ENCODE measurements at places on chromosomes 7 and 10. TPM values are rescaled to one million over a fixed set of nuclear protein-coding genes. Genes with fewer than 3 reads are reported as not detected.

ASIC3 gene
- 2.2 TPM for total RNA-seq

GPR146 gene
- 14.9 TPM for total RNA-seq

GPR37 gene
- total RNA-seq: 1.2 TPM

PTPN20 gene
- total RNA-seq: 11.1 TPM

INTS1 gene
- total RNA-seq: 18.5 TPM

PRF1 gene
- 7.5 TPM for total RNA-seq

ASAH2 gene
- 1.9 TPM for total RNA-seq

ZNF33B gene
- 29.9 TPM for total RNA-seq

PKD2L1 gene
- total RNA-seq: not detected

CRPPA gene
- 12.3 TPM for total RNA-seq

MKI67 gene
- total RNA-seq: 10.6 TPM

EXOC6 gene
- total RNA-seq: 43.8 TPM

DLX5 gene
- not detected for total RNA-seq

GATA3 gene
- total RNA-seq: 1.9 TPM

PNLIPRP2 gene
- total RNA-seq: not detected

NUDT13 gene
- 8.4 TPM for total RNA-seq

AS3MT gene
- 4.8 TPM for total RNA-seq

PROSER2 gene
- total RNA-seq: 4.1 TPM

DNA sequence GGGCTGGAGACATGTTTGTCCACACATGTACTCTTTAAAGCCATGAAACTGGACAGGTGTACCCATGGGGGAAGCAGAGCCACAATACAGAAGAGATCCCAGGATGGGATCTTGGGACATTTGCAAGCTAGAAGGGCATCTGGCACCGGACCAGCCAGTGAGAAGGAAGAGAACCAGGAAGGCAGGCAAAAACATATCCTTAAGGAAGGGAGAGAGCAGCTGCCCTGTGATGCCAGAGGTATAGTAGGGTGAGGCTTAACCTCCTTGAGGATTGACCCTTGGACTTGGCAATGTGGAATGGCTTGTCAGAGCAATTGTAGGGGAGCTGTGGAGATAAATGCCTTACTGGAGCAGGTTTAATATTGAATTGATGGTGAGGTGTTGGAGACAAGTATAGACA, 17.9 kb upstream of the SUV39H2 start:
- no peak for DNase-seq

- DNase-seq: no peak
These were observed 141.7 kb downstream of the SH3PXD2A start for GRCh38 chr10:103713676-103714075.

DNA sequence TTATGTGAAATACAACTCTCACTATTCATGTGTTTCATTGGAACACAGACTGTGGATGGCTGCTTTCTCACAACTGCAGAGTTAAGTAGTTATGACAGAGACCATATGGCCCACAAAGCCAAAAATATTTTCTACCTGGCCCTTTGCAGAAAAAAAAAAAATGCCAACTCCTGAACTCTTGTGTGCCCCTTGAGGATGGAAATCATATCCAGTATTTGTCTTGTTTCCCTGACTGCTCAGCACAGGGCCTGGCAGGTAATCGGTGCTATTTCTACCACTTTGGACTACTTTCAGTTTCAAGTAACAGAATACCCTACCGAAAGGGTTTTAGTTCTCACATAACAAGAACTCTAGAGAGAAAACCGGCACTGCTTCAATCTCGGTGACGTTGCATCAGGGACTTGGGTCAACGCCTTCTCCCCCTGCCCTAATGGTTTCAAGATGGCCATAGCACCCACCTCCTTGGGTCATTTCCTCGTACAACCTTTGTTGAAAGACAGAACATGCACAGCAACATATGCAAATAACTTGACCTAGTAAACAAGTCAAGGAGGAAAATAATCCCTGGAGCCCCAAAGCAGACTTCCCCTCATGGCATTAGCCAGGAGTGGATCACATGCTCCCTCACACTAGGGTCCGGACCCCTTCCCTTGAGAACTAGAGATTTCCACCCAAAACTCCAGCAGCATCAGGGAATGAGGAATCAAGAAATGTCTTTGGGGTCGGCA, 11.8 kb upstream of the GPNMB start:
- DNase-seq: no peak

DNA sequence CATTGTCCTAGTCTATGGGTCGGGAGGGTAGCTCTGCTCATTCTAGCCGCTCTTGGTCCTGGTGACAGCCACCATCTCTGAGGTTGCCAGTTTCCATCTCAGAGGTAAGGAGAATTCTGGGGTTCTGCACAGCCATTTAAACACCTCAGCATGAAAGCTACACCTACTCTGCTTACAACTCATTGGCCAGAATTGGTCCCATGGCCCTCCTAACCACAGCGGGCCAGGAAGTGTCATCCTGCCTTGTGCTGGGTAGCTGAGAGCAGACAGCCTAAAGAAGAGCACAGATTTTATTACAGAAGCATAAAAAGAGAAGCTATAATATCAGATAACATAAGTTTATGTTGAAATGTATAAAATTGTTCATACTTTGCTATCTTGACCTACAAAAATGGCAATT, 152.7 kb downstream of the HECW1 start:
- no peak for DNase-seq

DNA sequence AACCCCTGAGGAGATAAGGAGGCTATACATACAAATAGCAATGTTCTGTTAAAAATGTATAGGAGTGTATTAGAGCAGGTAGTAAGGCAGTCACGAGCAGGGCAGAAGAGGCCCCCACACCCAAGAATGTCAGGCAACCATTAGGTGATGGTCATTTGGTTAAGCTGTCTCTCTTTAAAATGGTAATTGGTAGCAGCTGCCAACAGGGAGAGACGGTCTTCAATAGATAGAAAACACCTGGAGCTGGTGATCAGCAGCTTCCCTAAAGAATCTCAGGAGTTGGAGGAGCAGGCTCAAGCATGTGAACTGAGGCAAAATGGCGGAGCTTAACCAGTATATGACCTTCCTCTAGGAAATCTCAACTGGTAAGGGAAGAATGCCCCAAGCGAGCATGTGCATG, 26.4 kb upstream of the HTR5A start:
- no peak for DNase-seq

- no peak for DNase-seq
These were observed 68.0 kb upstream of the ZNF438 start for GRCh38 chr10:31099664-31100063.

- no peak for DNase-seq
These were observed 346.7 kb downstream of the NRG3 start for GRCh38 chr10:82221601-82222149.

DNA sequence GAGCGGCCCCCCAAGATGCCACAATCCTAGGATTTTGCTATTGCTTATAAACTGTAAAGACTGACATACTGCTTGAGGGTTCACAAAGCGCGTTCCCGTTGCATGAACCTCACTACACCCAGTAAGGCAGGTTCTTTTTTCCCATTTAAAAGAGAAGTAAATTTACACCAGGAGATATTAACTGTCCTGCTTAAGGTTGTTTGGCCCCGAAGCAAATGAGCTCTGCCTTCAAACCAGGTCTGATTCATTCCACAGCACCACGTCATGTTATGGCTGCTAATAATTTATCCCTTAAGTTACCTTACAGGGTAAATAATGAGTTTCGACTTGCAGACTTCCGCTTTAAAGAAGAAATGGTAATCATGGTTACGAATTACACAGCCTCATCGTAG, 559 bp upstream of the FKBP14 start:
- DNase-seq: no peak

DNA sequence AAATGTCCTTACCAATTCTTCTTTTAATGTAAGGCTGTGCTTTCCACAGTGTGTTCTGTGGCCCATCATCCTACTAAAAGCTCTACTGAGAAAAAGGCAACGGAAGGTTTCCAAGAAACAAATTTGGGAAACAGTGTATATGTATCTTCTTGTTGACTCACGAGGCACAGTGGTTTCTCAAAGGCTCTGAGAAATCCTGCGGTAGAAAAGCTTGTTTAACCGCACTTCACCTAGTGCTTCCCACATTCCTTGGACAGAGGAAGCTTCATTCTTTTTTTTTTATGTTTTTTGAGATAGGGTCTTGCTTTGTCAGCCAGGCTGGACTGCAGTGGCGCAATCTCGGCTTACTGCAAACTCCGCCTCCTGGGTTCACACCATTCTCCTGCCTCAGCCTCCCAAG, 84.5 kb downstream of the TACC2 start:
- DNase-seq: no peak

- no peak for DNase-seq
These were observed 34.6 kb upstream of the PDK4 start for GRCh38 chr7:95630702-95631458.

GRCh38 chr10:3769556-3769955, 15.5 kb downstream of the KLF6 start:
- no peak for DNase-seq

- DNase-seq: no peak
These were observed 32.3 kb upstream of the BHLHA15 start for GRCh38 chr7:98178762-98179490.

GRCh38 chr7:131302876-131303707, 24.6 kb upstream of the MKLN1 start:
- DNase-seq: no peak

GRCh38 chr7:26658389-26659084, 205.9 kb downstream of the SKAP2 start:
- DNase-seq: no peak

- DNase-seq: no peak
These were observed 93.2 kb upstream of the ZNF438 start for GRCh38 chr10:31124852-31125251.

- no peak for DNase-seq
These were observed 31.1 kb downstream of the TBATA start for GRCh38 chr10:70753841-70754621.

DNA sequence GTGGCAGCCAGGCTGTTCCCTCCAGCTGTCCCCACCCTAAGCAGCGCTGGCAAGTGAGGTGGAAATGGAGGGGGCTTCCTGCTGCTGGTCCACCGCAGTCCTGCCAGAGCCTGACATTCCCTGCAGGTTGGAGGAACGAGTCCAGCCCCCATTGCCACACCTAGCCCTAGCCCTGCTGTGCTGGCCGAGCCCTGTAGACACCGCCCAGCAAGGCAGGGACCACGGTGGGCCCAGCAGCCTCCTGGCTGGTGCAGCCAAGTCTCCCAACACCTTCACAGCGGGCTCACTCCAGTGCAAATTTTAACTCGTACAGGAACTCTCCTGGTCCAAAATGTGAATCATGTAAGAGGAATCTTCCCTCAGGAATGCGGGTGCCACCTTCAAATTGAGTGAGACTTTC, 116.3 kb downstream of the PAXIP1 start:
- no peak for DNase-seq

DNA sequence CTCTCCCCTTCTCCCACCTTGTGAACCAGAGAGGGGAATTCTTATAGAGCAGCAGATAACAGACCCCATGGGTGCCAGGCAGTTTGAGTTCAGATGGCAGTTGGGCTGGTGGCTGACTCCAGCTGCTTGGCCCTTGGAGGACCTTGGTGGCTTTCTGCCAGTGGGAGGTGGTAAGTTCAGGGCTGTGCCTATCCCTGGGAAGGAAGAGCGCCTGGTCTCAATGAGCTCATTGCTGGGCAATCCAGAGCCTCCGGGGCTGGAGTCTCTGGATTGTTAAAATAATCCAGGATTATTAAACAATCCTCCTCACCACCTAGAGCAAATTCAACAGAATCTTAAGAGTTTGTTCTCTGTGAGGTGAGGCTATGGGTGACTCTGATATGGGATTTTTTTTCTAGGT, 105.2 kb downstream of the FANK1 start:
- DNase-seq: peak; percentile 25

DNA sequence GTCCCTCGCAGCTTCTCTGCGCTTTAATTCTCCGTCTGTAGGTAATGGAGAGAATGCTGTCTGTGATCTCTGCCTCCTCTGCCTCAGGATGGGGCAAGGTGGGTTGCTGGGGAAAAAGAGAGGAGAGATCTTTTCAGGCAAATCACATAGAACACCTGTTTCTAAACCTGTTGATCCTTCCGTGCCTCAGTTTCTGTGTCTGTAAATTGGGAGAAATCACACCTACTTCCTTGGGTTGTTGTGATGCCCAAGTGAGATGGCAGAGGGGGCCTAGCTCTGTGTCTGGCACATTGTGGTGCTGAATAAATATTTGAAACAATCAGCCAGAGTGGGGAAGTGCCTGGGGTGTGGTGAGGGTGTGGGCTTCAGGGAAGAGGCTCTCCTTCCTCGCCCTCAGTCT, 28.8 kb downstream of the KAZALD1 start:
- DNase-seq: no peak

DNA sequence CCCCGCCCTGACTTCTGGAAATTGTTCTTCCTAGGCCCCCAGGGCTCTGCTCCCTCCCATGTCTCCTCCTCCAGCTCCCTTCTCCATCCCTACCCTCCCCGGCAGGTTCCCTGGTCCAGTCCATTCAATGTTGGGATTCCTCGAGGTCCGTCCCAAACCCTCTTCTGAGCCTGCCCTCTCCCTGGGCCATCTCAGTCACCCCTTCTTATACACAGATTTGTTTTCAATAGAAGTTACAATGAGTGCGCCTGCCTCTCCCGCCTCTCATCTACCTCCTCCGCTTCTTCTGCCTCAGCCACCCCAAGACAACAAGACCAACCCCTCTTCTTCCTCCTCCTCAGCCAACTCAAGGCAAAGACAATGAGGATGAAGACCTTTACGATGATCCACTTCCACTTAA, 67.9 kb downstream of the OAT start:
- DNase-seq: no peak

DNA sequence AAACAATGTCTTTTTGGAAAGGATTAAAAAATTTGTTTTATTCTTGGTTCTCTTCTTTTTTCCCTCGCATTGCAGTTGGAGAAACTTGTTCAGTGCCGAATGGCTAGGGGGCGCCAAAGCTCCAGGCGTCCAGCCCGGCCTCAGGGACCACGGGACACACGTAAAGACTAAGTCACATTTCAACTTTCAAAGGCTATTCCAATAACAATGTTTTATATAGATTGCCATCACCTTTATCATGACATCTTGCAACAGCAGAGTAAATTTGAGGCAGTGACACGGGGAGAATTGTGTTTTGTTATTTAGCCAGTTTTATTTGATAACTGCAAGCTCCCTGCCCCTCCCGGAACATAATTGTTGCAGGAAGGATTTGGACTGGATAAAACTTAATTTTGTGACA, 2.2 kb upstream of the IGFBP3 start:
- DNase-seq: peak; percentile 82

- DNase-seq: no peak
These were observed 699.4 kb upstream of the FZD8 start for GRCh38 chr10:36341471-36341870.

DNA sequence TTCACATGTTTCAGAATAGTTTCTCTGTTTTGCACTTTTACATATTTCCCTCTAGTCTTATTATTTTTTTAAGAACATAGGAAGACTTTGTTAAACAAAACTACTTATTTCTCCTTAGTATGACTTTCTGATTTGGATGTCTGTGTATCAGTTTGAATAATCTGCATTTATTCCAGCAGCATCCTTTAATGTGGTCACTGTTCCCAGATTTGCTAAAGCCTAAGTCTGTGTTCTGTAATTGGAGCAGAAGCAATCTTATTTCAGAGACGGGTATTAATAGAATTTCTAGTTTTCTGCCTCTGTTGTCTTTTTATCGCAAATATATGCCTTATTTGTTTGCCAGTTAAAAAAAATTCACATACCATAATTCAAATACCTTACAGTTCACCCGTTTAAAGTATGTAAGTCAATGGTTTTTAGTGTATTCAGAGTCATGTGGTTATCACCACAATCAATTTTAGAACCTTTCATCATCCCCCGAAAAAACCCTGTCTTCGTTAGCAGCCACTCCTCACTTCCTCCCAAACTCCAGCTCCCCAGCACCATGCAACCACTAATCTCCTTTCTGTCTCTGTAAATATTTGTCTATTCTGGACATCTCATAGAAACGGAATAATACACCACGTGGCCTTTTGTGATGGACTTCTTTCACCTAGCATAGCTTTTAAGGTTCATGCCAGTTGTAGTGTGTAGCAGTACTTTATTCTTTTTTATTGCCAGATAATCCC, 58.7 kb downstream of the INPP5F start:
- DNase-seq: peak; percentile 13

GRCh38 chr7:45147858-45148652, 9.5 kb upstream of the RAMP3 start:
- no peak for DNase-seq
